Endothelial cell of umbilical vein (primary cell): ENCODE measurements at places on chromosomes 16 and 17. TPM values are rescaled to one million over a fixed set of nuclear protein-coding genes. Genes with fewer than 3 reads are reported as not detected.

CCL13 gene
- not detected in 2 replicates for total RNA-seq

OR2C1 gene
- total RNA-seq: not detected in 2 replicates

CTF1 gene
- 1.4 and 1.5 TPM in 2 replicates for total RNA-seq

PLCD3 gene
- 35.0 and 43.1 TPM in 2 replicates for total RNA-seq

VPS9D1 gene
- 15.5 and 18.3 TPM in 2 replicates for total RNA-seq

SOX9 gene
- not detected in 2 replicates for total RNA-seq

MKS1 gene
- total RNA-seq: 12.2 and 16.3 TPM in 2 replicates

SDR42E1 gene
- 0.07 TPM in 1 of 2 replicates, not detected in the other for total RNA-seq

CLEC3A gene
- total RNA-seq: not detected in 2 replicates

SPATA22 gene
- not detected in 2 replicates for total RNA-seq

PPY gene
- not detected in 2 replicates for total RNA-seq

PHOSPHO1 gene
- 0.18 TPM in 1 of 2 replicates, not detected in the other for total RNA-seq

ADAD2 gene
- total RNA-seq: not detected in 2 replicates

TNFSF13 gene
- 3.7 and 5.4 TPM in 2 replicates for total RNA-seq

GRAPL gene
- 52.5 and 55.1 TPM in 2 replicates for total RNA-seq

SLC25A39 gene
- 88.5 and 97.9 TPM in 2 replicates for total RNA-seq

LRRC45 gene
- 18.6 and 22.9 TPM in 2 replicates for total RNA-seq

SAP30BP gene
- total RNA-seq: 143 and 151 TPM in 2 replicates

ICAM2 gene
- total RNA-seq: 514 and 586 TPM in 2 replicates

PPM1E gene
- not detected in 2 replicates for total RNA-seq

SLC5A11 gene
- total RNA-seq: not detected in 2 replicates

TBC1D3I gene
- total RNA-seq: 0.60 and 1.3 TPM in 2 replicates

PDPR gene
- total RNA-seq: 22.0 and 26.4 TPM in 2 replicates

CACNA1G gene
- not detected in 2 replicates for total RNA-seq

MYH1 gene
- not detected in 2 replicates for total RNA-seq

XYLT2 gene
- total RNA-seq: 26.6 and 29.9 TPM in 2 replicates

PLXDC1 gene
- total RNA-seq: not detected in 2 replicates

TAF15 gene
- 244 and 247 TPM in 2 replicates for total RNA-seq

UTS2R gene
- total RNA-seq: not detected in 2 replicates

TMEM114 gene
- total RNA-seq: not detected in 2 replicates

ATXN1L gene
- total RNA-seq: 23.9 and 24.9 TPM in 2 replicates

SLC2A4 gene
- total RNA-seq: 0.23 TPM in 1 of 2 replicates, not detected in the other

KRTAP2-3 gene
- total RNA-seq: not detected in 2 replicates

ZDHHC1 gene
- 12.9 and 14.4 TPM in 2 replicates for total RNA-seq

CCL18 gene
- total RNA-seq: not detected in 2 replicates

MT4 gene
- not detected in 2 replicates for total RNA-seq

HSF4 gene
- 4.7 and 5.5 TPM in 2 replicates for total RNA-seq

ABCA3 gene
- total RNA-seq: 25.5 and 36.0 TPM in 2 replicates

DCXR gene
- total RNA-seq: 75.2 and 93.0 TPM in 2 replicates

SYT17 gene
- total RNA-seq: 1.8 and 1.9 TPM in 2 replicates
